Daoy (cell line): ENCODE measurements at places on chromosomes 12 and 14.

GRCh38 chr12:99436584-99436983 is 211.0 kb upstream of the GARIN6 start:
- no peak for DNase-seq

GRCh38 chr12:89345830-89346740 is 6.2 kb downstream of the DUSP6 start:
- DNase-seq, result peak; percentile 78

GRCh38 chr12:77469578-77470333 is 360.9 kb upstream of the NAV3 start:
- no peak for DNase-seq

DNA sequence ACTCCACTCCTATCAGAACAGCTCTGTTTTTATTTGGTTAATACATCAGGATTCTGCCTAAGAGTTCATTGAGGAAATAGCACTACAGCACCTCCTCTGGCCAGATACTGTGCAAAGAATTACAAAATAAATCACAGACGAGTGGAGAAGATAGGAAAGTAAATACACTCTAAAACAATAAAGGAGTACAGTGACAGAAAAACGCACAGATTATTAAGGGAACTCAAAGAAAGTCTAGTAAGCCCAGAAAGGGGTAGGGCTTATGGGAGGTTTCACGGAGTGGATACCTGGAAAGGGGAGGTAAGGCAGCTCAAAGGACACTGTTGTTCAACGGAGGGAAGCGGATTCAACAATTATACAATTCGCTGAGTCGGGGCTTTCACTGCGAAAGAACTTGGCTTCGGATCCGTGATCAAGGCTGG is 5.5 kb downstream of the OR10AD1 start:
- peak; percentile 26 for DNase-seq

DNA sequence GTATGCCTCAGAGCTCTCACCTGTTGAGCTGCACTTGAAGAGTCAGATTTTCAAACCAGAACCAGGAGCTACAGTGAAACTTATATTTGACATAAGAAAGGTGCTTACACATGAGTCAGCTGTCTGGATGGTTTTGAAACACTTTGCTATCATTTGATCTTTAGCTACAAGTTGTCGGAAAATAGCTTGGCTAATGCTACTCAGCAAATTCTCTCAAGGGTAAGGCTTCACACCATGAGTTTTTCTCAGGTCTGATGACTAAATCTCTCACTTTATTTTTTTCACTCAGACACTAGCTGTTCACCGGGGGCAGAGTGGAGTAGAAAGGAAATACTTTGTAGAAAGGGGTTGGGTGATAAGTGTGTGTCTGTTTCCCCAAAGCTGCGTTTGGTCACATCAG is 171.8 kb downstream of the FLRT2 start:
- no peak for DNase-seq

- DNase-seq, result no peak
These were observed 108.5 kb upstream of the SOX5 start for GRCh38 chr12:24057920-24058476.

- DNase-seq, result no peak
These were observed 8.2 kb downstream of the HIF1A start for GRCh38 chr14:61703342-61704129.

GRCh38 chr14:58027904-58028303 is 124.1 kb downstream of the ARMH4 start:
- DNase-seq, result no peak

DNA sequence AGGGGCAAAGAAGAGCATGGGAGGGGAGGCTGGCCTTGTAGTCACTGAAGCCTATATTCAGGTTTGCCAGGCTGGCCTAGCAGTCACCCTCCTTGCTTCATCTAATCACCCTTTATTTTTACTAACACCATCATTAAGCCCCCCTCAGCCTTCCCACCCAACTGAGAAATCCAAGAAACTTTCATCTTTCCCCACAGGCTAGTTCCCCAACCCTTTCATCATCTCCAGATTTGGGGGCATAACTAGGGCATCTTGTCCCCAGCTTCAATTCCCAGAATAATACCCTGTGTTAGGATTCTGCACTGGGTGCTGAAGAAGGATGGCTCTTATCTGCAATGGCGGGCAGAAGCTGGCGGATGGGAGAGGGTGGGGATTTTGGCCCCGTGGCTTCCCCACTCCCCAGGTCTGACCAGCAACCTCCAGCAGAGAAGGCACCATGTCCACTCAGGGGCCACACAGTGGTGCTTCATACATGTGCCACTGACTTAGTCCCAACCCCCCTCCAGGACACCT is 6.9 kb downstream of the PCK2 start:
- DNase-seq, result no peak

- no peak for DNase-seq
These were observed 27.7 kb upstream of the CAND1 start for GRCh38 chr12:67241482-67241881.

DNA sequence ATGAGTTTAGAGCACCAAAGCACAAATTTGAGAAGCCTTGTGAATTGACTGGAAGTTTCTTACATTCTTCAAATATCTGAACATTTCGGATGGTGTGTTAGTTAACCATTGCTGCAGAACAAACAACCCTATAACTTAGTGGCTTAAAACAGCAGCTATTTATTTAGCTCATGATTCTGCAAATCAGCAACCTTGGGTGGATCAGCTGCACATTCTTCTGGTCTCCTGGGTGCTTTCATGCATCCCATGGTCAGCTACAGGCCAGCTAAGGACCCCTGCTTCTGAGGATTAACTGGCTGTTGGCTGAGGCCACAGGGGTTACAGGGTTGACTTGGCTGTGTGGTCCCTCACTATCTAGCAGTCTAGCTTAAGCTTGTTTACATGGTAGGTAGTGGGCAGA is 114.0 kb upstream of the HIF1A start:
- no peak for DNase-seq

GRCh38 chr12:119448611-119449131 is 114.1 kb downstream of the CCDC60 start:
- peak; percentile 53 for DNase-seq

DNA sequence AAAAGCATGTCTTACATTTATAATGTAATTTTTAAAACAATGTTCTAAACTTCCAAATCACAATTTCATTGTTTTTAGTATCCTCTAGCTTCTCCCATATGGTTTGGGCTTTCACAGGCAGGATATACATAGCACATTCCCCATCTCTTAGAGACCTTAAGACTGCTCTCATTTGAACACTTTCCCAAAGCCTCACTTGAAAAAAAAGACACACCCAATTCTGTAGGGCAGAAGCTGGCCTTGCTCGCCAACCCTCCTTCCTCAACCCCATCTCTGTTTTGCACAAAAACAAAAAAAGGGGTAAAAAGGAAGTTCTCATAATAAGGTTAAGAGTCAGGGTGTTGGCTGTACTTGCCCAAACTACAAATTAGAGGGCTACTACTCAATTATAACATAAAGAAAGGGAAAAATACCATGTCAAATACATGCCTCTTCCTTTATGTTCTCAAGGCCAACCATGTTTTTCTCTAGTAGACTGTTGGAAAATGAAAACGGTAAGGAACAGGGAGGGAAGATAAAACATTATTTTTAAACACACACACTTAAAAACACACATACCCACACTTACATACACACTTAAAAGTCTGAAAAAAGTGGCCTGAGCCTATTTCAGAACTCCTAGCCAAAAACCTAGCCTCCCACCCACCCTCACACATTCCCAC is 9.9 kb upstream of the KANSL2 start:
- DNase-seq, result no peak

DNA sequence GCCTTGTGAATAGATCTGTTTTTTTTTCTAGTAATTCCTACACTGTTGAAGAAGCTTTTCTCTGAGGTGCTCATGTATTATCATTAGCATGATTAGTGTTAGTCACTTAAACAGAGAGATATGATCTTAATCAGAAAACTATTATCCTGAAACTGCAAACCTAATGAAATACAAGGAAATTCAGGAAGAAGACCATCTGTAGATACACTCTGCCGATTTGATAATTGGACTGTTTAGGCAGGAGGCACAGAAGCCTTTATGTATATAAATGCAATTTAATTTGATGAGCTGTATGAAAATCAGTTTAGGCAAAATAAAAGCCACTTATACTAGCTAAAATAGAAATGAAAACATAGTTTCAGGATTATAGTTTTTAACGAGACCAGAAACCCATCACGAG is 23.3 kb downstream of the PDZRN4 start:
- no peak for DNase-seq

DNA sequence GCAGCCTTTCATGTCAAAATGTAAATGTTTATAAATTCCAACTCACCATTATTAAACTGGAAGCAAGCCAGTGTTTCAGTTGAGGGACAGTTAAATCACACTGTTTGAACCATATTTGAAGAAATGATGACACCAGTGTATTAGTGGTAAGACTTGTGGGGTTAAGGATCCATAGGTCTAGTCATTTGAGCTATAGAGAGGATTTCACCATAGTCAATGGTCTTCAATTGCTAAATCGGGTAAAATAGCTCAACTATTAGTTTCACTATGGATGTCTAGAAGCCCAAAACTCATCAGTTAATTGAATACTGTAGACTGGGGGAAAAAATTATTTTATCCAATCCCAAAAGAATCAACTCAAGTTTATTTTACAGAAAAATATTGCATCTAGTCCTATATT is 659.1 kb downstream of the NRXN3 start:
- no peak for DNase-seq

DNA sequence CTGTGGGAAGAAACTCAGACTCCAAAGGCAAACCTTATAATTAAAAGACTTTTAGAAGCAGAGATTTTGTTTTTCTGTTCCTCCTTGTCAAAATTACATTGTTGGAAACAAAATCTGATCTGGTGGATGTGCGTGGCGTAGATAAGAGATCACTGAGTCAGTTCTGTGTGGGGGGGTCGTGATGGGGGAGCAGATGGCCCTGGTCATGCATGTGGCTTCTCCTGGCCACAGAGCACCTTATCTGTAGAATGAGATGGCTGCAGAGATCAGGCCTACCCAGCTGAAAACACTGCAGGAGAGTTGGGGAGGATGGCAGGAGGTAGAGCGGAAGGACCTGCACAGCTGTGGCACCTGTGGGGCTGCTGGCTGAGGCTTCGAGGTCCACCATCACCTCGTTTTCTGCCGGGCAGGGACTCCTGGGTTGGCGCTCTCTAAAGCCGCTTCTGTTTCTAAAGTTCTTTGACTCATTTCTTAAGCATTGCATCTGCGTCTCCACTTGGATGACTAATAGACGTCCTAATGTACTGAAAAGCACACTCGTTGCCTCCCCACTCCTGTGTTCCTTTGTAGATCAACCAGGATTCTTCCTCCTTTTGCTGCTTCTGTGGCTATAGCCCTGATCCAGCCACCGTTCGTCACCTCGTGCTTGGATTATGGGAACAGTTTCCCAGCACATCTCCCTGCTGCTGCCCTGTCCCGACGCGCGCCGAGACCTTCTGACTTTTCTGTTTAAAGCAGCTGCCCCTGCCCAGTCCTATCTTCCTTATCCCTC is 93.4 kb downstream of the TSPAN9 start:
- DNase-seq, result peak; percentile 83

- DNase-seq, result no peak
These were observed 4.2 kb downstream of the CALM1 start for GRCh38 chr14:90400904-90401561.

GRCh38 chr12:45989721-45990467 is 480 bp downstream of the SCAF11 start:
- DNase-seq, result peak; percentile 63

GRCh38 chr14:78346747-78347146 is 176.6 kb downstream of the NRXN3 start:
- DNase-seq, result no peak

GRCh38 chr12:132530447-132530846 is 40.5 kb downstream of the FBRSL1 start:
- DNase-seq, result no peak

DNA sequence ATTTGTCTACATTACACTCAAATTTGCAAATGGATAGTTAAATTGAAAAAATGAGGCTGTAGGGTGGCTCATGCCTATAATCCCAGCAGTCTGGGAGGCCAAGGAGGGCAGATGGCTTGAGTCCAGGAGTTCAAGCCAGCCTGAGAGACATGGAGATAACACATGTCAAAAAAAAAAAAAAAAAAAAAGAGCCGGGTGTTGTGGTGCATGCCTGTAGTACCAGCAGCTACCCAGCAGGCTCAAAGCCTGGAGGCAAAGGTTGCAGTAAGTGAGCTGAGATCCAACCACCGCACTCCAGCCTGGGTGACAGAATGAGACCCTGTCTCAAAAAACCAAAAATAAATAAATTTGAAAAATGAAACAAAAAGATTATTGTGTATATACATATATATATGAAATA is 119.9 kb upstream of the MGAT4C start:
- DNase-seq, result peak; percentile 1

DNA sequence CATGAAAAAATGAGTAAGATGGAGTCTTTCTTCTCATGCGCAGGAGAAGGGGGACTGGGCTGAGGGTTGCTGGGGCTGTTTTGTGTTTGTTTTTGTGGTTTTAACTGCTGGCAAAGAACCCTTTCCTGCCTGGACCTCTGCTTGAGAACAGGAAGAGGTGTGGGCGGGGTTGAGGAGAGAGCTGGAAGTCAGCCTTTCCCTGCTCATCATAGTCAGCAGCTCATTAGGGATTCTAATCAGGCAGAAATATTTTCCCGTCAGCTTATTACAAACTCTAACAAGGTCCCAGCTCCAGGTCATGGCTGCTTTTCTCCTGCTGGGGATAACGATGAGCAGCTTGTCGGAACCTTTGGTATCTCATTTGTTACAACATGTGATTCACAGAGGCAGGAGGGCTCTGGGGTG is 185.0 kb upstream of the NRXN3 start:
- peak; percentile 56 for DNase-seq

DNA sequence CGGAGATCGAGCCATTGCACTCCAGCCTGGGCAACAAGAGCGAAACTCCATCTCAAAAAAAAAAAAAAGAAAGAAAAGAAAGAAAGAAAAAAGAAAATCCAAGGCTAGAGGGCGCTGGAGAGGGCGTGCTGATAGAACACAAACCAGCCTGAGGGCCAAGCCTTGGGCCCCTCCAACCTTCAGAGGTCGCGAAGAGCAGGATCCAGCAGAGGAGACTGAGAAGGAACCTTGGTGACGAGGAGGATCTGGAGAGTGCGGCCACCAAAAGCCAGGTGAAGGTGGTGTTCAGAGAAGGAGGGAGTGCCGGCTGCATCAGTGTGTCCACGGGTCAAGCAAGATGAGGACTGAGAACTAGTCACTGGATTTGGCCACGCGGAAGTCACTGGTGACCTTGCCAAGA is 4.1 kb upstream of the DYNC1H1 start:
- DNase-seq, result no peak

- DNase-seq, result peak; percentile 86
These were observed 86.5 kb upstream of the SLC38A2 start for GRCh38 chr12:46459111-46459510.

GRCh38 chr12:94289461-94290312 is 141.3 kb downstream of the PLXNC1 start:
- DNase-seq, result peak; percentile 63
